ENCODE measurements at places on chromosomes 6 and 20.

GRCh38 chr20:46334303-46334904, 26.1 kb upstream of the CDH22 start:
- no peak for DNase-seq

GRCh38 chr6:157079771-157080170, 243.5 kb downstream of the TMEM242 start:
- DNase-seq = no peak

GRCh38 chr20:32664678-32665159, 9.0 kb downstream of the C20orf203 start:
- DNase-seq = no peak

DNA sequence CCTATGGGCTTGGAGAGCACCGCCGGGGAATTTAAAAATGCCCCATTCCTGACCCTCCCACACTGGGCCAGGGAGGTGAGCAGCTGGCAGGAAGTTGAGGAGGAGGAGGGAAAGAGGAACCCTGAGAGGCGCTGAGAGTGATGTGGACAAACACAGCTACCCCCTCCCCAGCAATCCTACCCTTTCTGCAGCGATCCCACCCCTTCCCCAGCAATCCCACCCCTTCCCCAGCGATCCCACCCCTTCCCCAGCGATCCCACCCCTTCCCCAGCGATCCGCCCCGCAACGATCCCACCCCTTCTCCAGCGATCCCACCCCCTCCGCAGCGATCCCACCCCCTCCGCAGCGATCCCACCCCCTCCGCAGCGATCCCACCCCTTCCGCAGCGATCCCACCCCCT, 111.6 kb downstream of the SYCP2 start:
- DNase-seq = no peak

DNA sequence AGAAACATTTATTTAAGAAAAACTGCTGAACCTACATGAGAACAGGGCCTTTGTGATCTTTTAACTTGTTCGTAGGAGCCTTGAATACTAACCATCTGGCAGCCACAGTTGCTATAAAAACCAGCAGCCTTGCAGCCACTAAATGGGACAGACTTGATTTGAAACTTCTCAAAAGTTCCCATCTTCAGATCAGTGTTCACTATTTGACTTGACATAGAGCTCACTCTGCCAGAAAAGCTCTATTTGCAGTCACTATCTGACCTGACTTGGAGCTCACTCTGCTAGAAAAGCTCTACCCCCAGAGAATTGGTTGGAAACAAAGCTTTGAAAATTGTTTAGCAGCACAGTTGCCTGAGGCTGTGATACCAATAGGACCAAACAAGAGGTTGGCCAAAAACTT, 119.3 kb upstream of the F13A1 start:
- DNase-seq = no peak

DNA sequence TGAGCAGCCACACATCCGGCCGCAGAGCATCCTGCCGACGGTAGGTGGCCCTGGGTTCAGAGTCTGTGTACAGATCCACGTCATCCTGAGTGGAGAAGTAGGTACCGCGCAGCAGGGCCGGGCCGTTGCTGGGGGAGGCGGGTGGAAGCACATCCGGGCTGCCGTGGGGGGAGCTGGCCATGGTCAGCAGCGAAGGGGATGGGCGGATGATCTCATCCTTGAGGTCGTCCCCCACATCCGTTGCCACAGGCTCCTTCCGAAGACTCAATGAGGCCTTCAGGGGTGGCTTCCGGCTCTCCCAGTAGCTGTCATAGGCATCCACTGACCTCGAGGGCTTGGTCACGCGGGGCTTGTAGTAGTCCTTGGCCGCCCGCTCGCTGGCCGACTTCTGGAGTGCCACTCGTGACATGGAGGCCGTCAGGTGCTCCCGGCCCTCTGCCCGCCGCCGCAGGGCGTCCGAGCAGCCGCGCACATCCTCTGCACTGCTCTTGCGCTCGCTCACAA, 9.2 kb downstream of the SPATA2 start:
- no peak for DNase-seq

DNA sequence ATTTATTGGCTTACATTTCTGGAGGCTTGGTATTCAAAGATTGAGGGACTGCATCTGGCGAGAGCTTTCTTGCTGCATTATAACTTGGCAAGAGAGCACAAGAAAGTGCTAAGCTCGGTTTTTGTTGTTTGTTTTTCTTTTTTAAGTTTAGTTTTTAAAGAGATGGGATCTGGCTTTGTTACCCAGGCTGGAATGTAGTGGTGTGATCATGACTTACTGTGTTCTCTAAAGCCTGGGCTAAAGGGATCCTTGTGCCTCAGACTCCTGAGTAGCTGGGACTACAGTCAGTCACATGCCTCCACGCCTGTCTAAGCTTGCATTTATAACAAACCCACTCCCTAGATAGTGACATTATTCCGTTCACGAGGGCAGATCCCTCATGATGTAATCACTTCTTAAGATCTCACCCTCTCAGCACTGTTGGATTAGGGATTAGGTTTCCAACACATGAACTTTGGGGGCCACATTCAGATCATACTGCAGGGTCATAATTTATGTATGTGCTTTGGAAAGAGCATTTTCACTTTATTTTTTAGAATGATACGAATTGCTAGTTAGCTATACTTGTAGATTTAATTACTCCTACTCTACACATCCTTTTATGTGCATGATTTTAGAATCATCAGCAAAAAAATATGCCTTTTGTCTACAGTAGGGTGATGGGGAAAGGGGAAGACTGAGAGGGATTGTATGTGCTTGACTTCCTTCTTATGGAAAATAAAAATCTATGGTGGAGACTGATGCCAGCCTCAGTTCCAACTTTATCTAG, 167.8 kb downstream of the JARID2 start:
- DNase-seq = no peak

DNA sequence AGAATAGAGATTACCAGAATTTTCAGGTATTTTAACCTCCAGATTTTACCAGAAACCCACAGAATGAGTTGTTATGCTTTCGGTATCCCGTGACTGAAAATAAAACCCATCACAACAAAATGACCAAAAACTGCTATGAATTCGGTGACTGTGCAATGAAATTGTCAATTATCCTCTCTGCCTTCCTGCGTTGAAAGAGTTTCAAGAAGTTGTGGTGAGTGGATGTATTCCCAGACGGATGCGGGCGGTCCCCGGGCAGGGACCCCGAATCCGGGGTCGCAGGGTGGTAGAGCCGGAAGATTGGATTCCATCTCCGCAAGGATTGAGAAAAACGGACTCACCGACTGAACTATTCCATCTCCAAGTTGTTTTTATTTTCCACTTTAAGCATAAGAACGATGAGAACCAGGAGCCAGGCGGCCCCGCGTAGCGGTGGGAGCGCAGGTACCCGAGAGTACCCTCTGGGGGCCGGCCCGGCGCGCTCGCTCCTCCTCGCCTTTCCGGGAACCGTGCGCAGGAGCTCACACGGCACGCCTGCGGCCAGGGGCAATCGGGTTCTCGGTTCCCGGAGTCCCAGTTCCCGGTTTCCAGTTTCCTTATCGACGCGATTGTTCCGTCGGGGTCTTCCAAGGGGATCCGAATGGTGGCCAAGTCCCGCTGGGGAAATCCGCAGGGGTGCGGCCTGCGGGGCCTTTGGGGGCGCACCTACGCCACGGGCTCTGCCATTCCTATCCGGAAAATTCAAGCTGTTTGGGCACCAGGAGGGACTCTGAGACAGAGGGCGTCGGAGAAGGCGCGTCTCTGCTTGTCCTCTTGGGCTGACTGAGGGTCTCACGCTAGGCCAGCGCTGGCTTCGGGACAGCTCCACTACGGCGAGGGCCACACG, 104.9 kb upstream of the PRDM1 start:
- DNase-seq = no peak

- no peak for DNase-seq
Measured at GRCh38 chr20:17782768-17783167, 83.0 kb downstream of the BANF2 start.

DNA sequence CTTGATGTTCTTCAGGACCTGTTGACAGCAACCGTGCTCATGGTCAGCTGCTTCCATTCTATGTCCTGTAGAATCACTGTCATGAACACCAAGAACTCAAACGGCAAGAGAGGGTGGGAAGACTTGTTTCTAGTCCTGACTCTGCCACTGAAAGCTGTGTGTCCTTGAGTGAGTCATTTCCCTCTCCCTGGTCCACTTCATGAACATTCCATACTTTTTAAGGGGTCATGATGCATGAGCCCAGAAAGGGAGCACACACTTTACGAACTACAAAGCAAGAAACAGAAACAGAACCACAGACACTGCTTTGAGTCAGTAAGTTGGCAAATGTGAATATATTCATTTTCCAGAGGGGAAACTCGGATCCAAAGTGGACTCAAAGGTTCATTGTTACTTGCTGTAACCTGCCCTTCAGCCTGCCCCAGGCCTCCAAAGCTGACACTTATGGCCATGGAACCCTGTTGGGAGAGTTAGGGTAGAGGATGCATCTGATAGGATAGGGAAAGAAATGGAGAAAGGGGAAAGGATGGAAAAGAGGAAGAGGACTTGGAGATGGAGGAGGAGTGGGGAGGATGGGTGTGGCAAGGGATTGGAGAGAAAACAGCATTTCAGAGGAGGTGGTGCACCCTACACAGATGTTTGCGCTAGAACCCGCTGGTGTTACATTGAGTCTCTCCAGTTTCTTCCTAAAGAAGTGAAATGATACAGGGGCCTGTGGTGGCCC, 129.8 kb downstream of the FOXO3 start:
- no peak for DNase-seq

DNA sequence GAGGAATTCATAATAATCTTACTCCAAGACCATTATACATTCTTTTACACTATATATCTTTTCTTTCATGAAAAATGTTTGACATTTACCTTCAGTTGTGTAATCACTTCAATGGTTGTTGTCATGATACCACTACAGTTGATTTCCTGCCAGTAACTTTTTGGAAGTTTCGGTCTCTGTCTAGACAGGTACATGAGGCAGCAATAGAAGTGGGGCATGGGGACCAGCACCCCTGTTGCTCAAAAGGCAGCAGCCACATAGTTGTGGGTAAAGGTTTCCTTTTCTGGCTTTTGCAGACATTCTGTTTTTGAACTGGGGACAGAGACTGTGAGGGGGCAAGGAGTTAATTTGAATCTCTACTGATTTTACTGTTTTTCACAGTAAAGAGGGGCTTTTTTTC, 14.1 kb downstream of the SAMD5 start:
- DNase-seq = no peak

DNA sequence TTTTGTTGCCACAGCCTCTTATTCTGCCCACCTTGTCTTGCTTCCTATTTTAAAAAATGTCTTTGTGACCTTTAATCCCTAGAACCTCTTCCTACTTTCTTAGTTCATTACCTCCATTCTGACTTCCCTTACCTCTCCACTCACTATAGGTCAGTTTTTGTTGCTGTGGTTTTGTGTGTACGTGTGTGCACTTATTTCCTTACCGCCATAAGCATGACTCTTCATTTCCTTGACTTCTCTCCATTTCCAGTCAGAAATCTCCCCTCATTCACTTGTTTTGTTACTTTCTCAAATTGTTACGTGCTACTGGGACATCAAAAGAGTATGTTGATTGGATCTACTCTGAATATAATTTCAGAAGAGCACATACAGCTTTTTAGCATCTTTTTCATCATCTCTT, 26.6 kb downstream of the SF3B5 start:
- no peak for DNase-seq

GRCh38 chr6:108721286-108721685, 126.9 kb upstream of the ARMC2 start:
- no peak for DNase-seq

DNA sequence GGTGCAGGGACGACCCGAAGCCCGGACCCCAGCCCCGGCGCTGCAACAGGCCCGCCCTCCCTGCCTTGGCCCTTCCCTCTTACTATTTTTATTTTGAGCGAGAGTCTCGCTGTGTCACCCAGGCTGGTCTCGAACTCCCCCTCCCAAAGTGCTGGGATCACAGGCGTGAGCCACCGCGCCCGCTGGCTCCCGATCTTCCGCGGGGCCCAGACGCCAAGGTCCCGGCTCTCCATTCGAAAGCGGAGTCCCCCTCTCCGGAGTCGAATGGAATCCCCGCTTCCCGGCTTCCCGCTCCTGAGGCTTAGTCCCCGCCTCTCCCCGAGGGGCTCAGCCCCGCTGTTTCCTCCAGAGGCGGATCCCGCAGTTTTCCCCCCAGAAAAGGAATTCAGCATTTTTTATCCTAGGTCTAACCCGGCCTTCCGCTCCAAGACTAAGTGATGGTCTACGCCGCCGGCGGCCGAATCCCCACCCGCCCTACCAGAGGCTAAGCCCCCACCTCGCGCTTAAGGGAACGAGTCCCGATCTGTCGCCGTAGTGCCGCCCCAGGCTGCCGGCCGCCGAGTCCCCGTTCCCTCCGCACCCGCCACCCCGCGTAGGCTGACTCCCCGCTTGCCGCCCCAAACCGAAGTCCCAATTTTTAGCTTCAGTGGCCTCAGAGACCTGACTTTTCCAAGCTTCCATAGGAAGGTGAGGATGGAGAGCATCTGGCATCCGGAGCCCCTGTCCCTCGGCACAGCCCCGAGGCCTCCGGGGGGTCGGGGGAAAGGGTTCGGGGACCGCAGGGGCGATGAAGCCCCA, 11.5 kb upstream of the TMC2 start:
- DNase-seq = no peak

GRCh38 chr20:6954219-6954618, 186.7 kb downstream of the BMP2 start:
- no peak for DNase-seq

GRCh38 chr6:74128536-74128935, 432.5 kb downstream of the CD109 start:
- no peak for DNase-seq

GRCh38 chr6:168834042-168834587, 393.1 kb downstream of the SMOC2 start:
- DNase-seq = no peak

- no peak for DNase-seq
Measured at GRCh38 chr6:140230282-140230681, 855.8 kb upstream of the CITED2 start.
